ENCODE measurements at places on chromosomes 16 and 17.

DNA sequence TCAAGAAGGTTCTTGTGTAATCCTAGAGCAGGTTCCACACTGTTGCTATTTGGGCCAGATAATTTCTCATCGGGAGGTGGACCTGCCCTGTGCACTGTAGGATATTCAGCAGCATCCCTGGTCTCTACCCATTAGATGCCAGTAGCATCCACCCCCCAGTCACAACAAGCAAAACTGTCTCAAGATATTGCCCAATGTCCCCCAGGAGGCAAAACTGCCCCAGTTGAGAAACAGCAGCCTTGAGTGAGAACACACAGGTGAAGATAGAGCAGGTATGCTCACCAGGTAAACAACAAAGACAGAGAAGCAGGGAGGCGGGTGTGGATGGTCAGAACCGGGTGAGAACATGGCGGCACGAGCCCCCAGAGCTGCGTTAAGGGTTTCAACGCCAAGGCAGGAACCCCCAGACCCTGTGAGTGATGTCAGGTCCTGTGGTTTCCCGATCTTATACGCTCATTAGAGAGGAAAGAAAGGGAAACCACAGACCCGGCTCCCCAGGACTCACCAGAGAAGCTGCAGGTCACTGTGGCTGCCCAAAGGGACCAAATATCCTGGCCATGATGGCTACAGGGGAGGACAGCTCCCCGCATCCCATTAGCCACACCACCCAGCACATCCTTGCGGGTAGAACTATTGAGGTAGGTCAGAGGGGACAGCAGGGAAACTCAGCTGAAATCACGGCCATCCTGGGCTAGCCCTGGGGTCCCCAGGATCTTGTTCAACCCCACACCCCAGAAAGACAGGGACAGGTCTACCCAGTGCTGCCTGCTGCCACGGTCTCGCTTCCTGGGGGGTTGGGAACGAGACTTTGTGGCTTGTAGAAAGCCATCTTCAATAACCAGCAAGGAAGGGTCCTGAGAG lies 21.2 kb downstream of the CDC42EP4 start:
- DNase-seq, result no peak

- no peak for DNase-seq
Observed at GRCh38 chr16:1394367-1394951, 20.0 kb downstream of the UNKL start.

GRCh38 chr16:66580605-66581209 lies 1.4 kb downstream of the CMTM2 start:
- peak; percentile 79 for DNase-seq

DNA sequence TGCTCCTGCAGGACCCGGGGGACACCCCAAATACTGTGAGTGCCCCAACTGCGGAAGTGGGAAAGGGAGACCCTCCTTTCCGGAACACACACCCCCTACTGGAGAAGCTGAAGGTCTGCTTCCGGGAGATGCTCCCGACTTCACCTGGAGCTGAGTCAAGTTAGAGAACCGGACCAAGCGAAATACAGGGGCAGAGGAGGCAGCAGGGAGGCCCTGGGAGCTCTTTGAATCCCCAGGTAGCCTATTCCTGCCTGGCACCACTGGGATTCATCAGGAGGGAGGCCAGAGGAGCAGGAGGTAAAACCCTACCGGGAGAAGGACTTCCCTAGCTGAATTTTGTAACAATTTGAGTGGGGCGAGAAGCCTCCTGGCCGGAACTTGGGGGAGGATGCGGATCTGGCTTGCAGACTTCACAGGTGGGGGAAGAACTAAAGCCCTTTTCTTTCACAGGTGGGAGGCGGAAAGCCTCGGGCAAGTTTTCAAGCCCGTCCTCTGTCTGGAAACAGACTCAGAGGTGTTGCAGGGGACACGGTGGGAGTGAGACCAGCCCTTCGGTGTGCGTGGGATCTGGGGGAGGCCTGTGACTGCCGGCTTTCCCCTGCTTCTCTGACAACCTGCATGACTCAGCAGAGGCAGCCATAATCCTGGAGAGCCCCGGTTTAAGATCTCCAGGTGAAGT lies 22.4 kb upstream of the TEKT1 start:
- no peak for DNase-seq
